GM12892 (cell line): ENCODE measurements at places on chromosomes 16 and 17.

GRCh38 chr17:40340880-40341807 is 23.4 kb downstream of the GJD3 start:
- DNase-seq: peak; percentile 79

GRCh38 chr16:47713225-47713595 is 252.1 kb downstream of the PHKB start:
- peak; percentile 13 for DNase-seq

DNA sequence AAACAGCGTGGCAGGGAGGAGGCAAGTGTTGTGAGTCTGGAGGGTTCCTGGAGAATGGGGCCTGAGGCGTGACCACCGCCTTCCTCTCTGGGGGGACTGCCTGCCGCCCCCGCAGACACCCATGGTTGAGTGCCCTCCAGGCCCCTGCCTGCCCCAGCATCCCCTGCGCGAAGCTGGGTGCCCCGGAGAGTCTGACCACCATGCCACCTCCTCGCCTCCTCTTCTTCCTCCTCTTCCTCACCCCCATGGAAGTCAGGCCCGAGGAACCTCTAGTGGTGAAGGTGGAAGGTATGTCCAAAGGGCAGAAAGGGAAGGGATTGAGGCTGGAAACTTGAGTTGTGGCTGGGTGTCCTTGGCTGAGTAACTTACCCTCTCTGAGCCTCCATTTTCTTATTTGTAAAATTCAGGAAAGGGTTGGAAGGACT is at the start of gene CD19:
Gene CD19, plus strand, starts transcription at position 171 of the 425 bp plus-strand sequence. Its CDS starts 30 bp downstream, at position 201.
- no peak for DNase-seq

DNA sequence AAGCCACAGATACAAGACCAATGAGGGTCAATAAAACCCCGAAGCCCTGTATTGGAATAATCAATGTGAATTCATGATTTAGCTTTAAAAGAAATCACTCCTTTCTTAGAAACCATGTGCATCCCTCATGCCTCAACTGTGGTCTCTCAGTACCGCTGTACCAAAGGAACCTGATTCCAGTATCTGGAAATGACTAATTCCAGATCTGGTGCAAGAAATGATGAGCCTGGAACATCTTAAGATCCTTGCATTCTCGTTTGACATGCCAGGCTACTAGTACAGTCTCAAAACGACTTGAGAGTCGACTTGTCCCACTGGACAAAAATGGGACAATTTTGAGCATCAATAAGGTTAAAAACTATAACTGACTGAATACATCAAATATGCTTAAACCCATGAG is 21.2 kb downstream of the USP31 start:
- DNase-seq: no peak

GRCh38 chr17:17057057-17057551 is 14.8 kb downstream of the MPRIP start:
- DNase-seq: no peak

DNA sequence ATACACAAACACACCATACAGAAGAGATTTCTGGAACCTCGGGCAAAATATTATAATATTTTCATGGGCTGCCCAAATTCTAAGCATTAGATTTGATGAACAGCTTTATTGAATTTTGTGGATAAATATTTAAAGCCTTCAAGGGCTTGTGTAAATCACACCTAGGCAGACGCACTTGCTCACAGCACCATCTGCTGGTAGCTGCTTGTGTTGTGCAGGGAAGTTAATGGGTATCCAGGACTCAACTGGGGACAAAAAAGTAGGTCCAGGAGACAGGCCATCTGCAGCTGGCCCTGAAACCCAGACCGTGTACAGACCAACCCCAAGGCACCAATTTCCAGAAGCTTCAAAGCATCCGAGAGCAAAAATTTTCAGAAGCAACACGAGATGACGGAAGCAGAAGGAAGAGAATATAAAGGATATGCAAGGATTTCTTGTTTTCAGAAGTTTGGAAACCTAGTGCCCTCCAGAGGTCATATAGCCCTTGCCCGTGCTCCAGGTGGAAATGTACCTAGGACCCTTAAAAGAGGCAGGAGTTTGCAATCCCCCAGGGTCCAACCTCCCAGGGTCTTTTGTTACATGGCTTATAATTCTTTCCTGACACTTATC is 140.0 kb downstream of the CHD9NB start:
- DNase-seq: peak; percentile 18

DNA sequence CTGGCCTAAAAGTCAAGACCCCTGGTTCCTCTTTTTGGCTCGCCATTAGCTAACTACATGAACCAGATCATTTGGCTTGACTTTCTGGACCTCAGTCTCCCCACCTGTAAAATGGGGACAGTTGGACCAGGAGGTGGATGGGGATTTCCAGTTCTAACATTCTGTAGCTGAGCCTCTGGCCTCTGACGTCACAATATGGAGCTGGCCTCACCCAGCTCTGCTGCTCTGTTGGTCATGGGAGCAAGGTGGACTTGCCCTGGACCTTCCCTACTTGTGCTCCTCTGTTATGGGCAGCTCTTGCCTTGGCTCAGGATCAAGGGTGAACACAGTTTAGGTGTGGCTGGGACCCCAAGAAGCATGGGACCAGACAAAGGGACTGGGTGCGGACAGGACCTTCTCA is 16.5 kb upstream of the KCNH6 start:
- no peak for DNase-seq

GRCh38 chr16:12300945-12301500 is 324.5 kb downstream of the SNX29 start:
- no peak for DNase-seq

DNA sequence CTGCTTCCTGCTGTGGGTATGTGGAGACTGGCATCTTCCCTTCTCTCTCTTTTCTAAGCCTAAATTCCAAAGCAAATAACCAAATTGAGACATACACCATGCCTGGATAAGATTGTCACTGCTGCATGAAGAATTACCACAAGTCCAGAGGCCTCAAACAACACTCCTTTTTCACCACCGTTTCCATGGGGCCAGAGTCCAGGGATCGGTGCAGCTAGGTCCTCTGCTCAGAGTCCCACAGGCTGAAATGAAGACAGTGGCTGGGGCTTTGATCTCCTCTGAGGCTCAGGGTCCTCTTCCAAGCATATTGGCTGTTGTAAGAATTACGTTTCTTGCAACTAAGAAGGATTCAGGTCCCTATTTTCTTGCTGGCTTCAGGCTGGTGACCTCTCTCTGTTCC is 130.4 kb downstream of the SLC39A11 start:
- no peak for DNase-seq

GRCh38 chr17:62653826-62654761 is 26.6 kb downstream of the MRC2 start:
- no peak for DNase-seq

DNA sequence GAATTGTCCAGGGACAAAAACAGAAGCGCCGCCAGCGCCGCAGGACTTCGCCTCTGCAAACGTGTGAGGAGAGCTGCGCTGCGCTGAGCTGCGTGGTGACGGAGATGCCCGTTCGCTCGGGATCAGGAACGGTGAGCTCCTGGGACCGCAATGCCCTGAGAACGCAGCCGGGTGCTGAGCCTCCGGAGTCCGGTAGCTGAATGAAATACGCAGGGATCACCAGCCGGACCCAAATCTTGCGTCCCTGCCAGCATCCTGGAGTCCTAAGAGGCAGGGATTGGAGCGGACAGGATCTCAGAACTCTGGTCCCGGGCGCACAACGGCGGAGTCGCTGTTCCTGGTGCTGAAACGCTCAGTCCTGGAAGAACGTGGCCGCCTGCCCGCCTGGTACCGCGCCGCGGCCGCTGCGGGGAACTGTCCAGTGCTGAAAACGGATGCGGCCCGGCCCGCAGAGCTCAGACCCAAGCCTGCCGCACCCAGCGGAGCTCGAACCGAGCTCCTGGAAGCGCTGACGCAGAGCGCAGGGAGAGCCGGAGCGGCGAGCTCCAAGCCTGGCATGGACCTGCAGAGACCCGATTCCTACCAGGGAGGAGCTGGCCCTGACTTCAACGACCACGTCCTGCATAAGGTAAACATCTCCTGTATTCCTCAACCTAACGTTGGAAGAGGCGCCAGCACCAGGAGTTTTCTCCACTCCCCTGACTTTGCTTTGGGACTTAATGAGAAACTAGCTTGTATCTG is 41.5 kb downstream of the CD300LF start:
- no peak for DNase-seq

DNA sequence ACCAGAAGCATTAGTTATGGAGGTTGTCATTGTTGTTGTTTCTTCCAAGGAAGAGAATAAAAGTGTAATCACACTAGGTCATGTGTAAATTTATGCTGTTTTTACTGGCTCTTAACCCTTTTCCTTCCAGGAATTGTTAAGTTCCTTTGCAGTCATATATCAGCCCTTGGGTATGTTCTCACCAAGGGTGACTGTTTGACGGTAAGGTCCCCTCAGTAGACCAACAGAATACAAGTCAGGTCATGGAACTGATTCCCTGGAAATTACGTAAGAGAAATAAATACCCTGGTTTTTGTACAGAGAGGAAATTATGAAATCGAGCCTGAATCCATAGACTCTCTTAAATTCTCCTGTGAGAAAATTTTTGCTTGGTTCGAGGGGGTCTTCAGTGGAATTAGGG is 11.2 kb upstream of the KCNJ2 start:
- no peak for DNase-seq

DNA sequence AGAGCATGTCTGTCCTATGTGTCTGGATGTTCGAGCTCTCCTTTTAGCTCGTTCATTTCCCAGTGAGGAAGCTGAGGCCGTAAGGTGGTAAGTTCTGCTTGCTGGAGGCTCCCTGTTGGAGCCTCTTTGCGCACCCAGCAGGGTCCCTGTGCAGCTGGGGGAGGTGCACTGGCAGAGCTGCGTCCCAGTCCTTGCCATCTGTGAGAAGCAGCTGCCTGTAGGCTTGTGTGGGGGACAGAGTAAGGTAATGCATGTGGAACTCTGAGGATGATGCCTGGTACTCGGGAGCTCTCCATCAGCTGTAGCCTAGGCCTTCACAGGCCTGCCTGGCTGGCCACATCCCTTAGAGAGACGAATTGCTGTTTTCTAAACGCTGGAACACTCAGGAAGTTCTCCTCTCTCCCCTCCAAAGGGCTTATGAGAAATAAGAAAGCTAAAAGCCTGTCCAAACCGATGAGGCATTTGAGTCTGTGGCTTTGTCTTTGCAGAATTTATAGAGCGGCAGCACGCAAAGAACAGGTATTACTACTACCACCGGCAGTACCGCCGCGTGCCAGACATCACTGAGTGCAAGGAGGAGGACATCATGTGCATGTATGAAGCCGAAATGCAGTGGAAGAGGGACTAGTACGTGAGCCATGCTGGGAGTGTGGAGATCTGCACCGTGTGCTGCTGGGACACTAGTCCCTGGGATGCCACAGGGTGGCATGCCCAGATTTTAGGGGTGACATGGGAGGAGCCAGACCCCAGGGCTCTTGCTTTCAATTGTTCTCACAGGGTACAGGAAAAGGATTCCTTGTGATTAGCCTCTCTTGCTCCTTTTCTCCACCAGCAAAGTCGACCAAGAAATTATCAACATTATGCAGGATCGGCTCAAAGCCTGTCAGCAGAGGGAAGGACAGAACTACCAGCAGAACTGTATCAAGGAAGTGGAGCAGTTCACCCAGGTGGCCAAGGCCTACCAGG is 1.6 kb downstream of the NDUFB10 start:
- DNase-seq: no peak

DNA sequence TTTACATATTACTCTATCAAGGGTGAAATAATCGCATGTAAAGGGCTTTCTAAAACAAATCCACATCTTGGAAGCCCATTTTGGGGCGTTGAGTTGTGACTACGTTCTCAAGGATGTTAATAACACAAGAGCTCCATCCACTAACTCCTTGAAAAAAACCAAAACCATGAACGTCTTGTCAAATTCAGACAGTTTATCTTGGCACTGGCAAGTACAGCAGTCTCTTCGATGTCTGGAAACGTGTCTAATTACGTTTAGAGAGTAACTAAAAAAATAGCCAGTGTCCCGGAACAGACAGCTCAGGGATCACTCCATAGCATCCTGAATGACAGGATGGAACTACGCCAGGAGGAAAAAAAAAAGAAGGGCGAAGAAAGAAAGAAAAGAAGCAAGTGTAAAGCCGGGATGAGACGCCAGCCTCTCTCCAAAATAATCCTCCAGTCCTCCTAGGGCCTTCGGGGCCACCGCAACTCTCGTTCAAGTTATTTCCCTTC is 954 bp downstream of the MYO1D start:
- no peak for DNase-seq

DNA sequence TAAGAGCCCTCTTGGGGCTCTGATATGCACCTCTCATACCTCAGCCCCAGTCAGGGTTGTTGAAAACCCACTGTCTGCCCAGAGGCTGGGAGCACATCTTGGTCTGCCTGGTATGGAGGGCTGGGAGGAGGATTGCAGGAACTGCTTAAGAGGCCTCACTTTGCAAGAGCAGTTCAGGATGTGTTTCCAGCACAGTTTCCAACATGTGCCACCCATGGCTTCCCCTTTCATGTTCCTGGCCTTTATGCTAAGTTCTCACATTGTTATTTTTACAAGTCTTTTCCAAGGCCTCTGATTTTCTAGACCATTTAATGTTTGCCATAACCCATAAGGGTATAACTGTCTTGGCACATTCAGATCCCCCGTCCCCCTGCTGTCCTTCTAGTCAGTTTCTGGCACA is 155.4 kb downstream of the WWOX start:
- no peak for DNase-seq

GRCh38 chr17:43025766-43026537 is 921 bp downstream of the RND2 start:
- no peak for DNase-seq

GRCh38 chr16:12535535-12536411 is 267.9 kb downstream of the CPPED1 start:
- peak; percentile 48 for DNase-seq

GRCh38 chr16:14539631-14540030 is 90.4 kb downstream of the PARN start:
- DNase-seq: no peak

DNA sequence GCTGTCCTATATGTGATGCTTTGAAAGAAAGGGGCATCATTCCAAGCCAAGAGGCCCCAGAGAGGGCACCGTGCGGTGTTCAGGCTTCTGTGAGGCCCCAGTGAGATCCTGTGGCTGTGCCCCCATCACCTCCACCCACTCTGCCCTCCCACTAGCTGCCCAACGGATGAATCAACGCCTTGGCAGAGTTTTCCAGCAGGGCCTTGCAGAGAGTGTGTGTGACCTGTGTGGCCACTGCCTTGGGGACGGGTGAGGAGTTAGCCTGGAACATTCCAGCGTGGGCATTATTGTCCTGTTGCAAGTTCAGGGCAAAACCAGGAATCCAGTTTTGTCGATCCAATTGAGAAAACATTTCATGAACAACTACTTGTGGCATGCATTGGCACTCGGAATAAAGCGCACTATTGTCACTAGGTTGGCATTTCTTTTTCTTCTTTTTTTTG is 53.7 kb downstream of the SF3B3 start:
- no peak for DNase-seq
